ENCODE measurements at places on chromosomes 3 and 15. TPM values are rescaled to one million over a fixed set of nuclear protein-coding genes. Genes with fewer than 3 reads are reported as not detected.

Gene ALPK3
- total RNA-seq: 0.12 TPM

Gene PDZRN3
- 51.7 TPM for total RNA-seq

Gene LRRC31
- not detected for total RNA-seq

Gene HYAL1
- 4.0 TPM for total RNA-seq

Gene TF
- 1.4 TPM for total RNA-seq

Gene RBP2
- not detected for total RNA-seq

Gene ALAS1
- total RNA-seq: 24.8 TPM

Gene SNX22
- 0.12 TPM for total RNA-seq

Gene RABL3
- 7.8 TPM for total RNA-seq

Gene SLC22A13
- not detected for total RNA-seq

Gene GPR27
- total RNA-seq: not detected

Gene SI
- total RNA-seq: not detected

Gene CERS3
- not detected for total RNA-seq

Gene ZNF774
- 0.09 TPM for total RNA-seq

Gene CNTN6
- total RNA-seq: 1.0 TPM

Gene WDR73
- total RNA-seq: 11.4 TPM

Gene RAB43
- total RNA-seq: 19.1 TPM
